ENCODE measurements at places on chromosomes 3 and 15. TPM values are rescaled to one million over a fixed set of nuclear protein-coding genes. Genes with fewer than 3 reads are reported as not detected.

The ZCWPW2 gene
- 3.7 TPM for total RNA-seq

The CTXN2 gene
- total RNA-seq: not detected

The CSK gene
- 26.3 TPM for total RNA-seq

The TRANK1 gene
- 17.7 TPM for total RNA-seq

The CELSR3 gene
- 2.2 TPM for total RNA-seq

The PCBP4 gene
- total RNA-seq: 36.6 TPM

The UQCC5 gene
- 1.2 TPM for total RNA-seq

The TM4SF1 gene
- total RNA-seq: 97.7 TPM
